COR-L47 (cell line): ENCODE measurements at places on chromosomes 7 and 10.
A peak's percentile ranks its signal among the peaks of the same experiment; 100 is the strongest.

GRCh38 chr7:2260820-2261219 is 18.8 kb downstream of the NUDT1 start:
- peak; percentile 90 for DNase-seq

DNA sequence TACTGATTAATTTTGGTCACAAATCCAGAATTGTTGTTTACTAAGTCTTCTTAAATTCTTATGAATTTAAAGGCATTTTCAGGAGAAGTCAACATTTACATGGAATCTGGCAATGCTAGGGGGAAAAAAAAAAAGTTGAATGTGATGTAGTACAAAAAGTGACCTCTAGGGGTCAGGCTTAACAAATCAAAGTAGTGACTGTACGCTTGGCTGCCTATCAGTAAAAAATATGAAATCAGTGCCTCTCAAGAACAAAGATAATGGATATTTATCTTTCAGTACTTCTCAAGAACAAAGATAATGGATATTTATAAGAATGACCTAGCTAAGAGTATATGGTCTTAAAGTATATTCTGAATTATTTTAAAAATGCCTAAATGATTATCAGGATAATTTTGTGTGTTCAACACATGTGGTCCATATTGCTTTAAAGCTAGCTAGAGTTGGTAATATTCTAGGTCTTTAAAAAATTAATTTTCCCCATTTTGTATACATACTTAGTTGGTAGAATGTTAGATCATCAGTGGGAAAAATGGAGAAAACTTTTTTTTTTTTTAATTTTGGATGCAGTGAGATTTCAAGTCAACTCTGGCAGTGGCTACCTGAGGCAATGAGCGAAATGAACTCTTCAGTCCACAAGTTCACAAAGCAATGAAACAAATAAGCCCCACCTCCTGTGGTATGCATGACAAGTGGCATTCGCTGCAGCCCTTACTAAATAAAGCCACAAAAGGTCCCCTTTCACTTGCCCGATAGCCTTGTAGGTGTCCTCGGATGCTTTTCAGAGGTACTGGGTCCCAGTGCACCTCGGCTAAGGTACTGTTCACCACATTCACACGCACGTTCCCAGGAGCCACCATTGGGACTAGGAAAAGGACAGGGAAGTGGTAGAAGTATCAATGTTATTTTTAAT is 51.2 kb upstream of the LAMB4 start:
- DNase-seq, result peak; percentile 25

GRCh38 chr10:113313048-113313602 is 239.7 kb upstream of the HABP2 start:
- DNase-seq, result no peak

DNA sequence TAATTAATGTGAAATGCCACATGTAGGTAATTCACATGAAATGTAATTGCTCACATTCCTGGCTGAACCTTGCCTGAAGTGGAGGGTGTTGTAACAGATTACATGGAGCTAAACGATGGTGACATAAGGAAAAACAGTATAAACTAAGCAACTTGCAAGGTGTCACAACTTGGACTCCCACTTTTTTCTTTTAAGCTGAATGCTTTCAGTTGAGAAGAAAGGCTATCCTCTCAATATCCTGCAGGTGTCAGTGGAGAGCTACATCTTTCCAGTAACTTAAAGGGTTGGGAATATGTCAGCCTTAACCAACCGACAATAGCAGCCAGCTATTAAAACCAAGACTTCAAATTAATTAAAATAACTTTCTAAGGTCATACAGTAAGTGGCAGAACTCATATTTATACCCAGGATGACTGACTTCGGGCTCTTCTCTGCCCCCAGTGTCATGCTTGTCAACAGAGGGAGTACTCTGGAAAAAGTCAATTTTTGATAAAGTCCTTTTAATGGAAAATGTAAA is 33.7 kb downstream of the NRBF2 start:
- DNase-seq, result peak; percentile 86

- DNase-seq, result no peak
These were observed 28.1 kb downstream of the SLIT1 start for GRCh38 chr10:97157578-97158095.
